Tongue (tissue), 3 donors: ENCODE measurements at places on chromosomes 13 and 19.

GRCh38 chr19:10946958-10947657 is 13.7 kb upstream of the SMARCA4 start:
- DNase-seq = no peak

GRCh38 chr19:34662919-34663318 is 14.0 kb downstream of the SCGB2B2 start:
- DNase-seq = peak; percentile 20

- peak; percentile 37 for DNase-seq
Measured at GRCh38 chr13:40613192-40613818, 53.1 kb downstream of the FOXO1 start.

DNA sequence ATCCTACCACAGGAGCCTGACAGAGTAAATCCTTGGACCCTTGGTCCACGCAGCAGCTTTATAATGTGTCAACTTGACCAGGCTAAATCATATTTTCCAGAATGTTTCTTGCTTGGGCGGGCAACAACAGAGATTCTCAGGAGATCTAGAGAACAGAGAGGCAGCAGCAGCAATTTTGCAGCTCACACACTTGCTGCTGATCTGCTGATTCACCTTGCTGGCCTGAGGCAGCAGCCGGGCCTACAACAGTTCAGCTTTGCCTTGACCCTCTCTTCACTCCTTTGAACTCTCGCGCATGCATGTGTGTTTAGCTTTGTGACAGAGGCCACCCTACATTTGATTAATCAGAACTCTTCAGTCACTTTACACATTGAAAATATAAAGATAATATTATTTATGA is 159.3 kb downstream of the UGGT2 start:
- DNase-seq = no peak

- DNase-seq = peak; percentile 59
Measured at GRCh38 chr13:37074703-37075102, 15.2 kb upstream of the SUPT20H start.

GRCh38 chr19:35037716-35038622 is 3.6 kb upstream of the HPN start:
- DNase-seq = peak; percentile 27
